ENCODE measurements at places on chromosomes 3 and 15.
A peak's percentile ranks its signal among the peaks of the same experiment; 100 is the strongest.

DNA sequence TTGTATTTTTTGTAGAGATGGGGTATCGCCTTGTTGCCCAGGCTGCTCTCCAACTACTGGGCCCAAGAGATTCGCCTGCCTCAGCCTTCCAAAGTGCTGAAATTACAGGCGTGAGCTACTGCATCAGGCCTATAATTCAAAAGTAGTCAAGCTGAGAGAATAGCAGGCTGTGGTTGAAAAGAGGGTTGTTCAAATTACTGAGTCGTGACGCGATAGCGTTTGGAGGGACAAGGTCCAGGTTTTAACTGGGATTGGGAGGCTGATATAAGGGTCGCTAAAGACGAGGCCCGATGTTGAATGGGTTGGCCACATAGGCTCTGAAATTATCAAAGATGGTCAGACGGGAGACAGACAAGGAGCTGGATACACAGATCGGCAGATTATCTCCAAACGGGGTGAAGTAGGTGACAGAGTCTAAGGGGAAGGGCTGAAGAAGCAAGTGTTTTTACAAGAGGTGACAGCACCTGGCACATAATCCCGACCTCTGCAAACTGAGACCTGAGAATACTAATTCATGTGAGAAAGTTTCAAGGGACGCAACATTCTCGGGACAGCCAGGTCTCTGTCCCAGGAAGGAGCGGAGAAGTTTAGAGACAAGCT, 759 bp upstream of the ARID3B start:
- no peak for DNase-seq

GRCh38 chr3:12729051-12729651, 29.9 kb downstream of the TMEM40 start:
- DNase-seq, result no peak

DNA sequence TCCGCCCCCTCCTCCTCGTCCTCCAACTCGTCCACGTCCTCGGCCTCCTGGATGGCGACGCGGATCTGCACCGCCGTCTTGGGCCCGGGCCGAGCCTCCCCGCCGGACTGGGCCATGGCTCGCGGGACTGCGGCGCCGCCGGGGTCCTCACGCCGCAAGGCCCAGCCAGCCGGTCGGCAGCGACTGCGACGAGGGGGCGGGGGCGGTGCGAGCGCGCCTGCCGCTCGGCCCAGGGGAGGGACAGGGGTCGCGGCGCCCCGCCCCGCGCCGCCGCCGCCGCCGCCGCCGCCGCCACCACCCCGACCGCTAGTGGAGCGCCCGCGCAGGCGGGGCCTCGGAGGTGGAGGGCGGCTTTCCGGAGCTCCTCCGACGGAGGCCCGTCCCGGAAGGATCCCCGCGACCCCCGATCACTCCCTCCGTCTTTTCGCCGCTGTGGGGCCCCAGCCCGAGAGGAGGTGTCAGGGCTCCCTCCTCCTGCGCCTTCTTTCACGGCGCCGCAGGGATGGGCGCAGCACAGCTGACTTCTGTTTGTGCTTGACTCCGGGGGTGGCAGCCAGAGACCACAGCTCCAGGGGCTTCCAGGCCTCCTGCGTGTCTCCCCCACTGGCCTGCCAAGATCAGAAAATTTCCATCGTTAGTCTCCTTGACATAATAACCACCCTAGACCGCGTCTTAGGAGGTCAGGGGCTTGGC, at the start of gene LARP6:
Gene LARP6, minus strand, starts transcription at position 185 of the 693 bp plus-strand sequence. Its CDS starts 69 bp downstream, at position 116.
- DNase-seq, result peak; percentile 24

GRCh38 chr3:143302638-143303171, 183.1 kb downstream of the CHST2 start:
- no peak for DNase-seq

DNA sequence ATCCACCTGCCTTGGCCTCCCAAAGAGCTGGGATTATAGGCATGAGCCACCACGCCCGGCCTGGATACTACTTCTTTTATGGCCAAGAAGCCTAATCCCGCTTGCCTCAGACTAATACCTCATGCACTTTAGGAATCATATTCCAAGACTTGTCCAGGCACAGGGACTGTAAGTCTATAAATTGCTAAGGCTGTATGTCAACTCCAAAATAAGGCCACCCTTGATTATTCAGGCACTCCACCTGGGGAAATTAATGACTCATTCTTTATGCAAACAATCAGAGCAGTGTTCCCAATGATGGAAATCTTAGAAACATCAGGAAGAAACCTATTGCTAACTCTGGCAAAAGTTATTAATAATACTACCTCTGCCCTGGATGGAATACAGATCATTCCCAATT, 98.4 kb downstream of the ERC2 start:
- no peak for DNase-seq

DNA sequence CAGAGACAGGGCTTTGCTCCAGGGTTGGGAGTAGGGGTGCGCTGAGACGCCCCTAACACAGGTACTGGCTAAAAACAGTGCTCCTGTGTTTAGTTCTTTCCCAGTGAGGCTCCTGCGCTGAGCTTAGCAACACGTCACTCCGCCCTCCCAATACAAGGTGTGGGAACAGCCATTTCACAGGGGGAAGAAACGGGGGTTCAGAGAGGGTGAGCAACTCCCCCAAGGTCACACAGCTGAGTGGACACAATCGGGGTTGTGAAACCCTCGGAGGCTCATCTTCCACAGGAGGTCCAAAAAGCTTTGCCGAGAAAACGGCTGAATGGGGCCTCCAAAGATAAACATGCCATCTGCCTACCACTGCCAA, 628 bp downstream of the PRRT3 start:
- DNase-seq, result no peak

DNA sequence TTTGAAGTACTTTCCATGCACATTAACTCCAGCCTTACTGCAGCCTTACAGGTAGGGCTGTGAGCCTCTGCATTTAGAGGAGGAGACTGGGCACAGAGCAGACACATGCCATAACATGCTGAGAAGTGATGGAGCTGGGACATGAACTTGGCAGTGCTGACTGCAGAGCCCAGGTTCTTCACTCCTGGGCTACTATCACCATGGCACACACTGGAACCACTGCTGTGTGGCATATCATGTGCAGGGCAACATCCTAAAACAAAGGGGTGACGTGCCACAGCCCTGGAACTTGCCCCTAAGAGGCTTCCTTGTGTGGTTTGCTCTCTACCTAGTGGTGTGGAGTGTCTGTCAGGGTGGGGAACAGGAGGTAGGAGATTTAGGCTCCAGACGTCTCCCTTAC, 25.4 kb downstream of the EHD4 start:
- no peak for DNase-seq

DNA sequence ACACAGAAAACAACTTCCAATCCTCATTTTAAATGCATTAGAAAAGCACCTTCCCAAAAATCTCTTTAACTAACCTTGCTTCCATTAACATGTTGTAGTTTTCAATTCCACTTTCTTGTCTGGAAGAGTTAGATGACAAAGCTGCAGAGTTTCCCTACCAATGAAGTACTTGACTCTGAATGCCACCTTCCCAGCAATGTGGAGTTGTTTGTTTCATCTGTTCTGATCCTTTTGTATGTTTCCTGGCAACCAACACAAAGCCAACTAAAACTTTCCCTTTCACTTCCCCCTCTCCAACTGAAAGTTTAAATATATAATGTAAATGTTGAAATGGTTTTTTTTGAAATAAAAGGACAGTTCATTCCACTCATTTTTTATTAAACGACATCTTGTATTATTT, at the start of gene WDR49:
Gene WDR49, minus strand, starts transcription at position 183 of the 400 bp plus-strand sequence. CDS start 517 bp downstream, outside the sequence.
- no peak for DNase-seq

- DNase-seq, result no peak
Measured at GRCh38 chr15:90822204-90822955, 46.0 kb upstream of the FURIN start.

- DNase-seq, result no peak
Measured at GRCh38 chr3:12139111-12139511, 19.6 kb downstream of the TIMP4 start.

GRCh38 chr15:65580287-65580686, 30.6 kb downstream of the INTS14 start:
- DNase-seq, result no peak

DNA sequence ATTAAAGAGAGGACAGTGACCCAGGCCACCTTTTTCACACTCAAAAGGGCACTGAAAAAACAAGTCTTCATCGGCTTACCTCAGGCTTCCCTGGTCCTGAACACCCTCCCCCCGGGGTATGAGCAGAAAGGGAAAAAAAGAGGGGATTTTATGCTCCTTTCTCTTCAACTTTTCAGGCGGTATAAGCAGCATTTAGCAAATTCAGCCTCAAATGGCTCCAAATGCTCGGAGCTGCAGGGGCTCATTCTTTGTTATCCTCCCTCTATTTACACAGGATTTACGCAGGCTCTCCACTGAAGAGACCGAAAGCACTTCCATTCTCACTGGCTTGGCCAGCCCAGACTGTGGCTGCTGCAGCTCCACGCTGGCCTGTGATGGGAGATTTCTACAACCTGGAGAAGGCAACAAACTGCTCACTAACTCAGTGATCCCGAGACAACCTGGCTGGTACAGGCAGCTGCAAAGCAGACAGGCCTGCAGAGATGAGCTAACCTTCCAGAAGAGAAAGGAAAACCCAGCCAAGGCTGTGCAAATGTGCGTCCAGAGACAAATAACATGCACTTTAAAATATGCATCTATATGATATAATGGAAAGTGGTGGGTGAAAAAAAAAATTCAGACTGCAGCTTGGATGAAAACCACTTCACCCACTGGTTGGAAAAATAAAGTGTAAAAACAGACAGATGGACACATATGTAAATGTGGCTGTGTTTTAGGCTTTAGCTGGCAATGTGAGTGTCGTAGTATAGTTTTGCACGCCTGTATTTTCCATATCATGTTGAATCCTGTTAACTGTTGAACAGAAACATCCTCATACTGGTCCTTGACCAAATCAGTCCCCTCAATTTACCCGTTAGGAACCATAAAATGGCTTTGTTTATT, 54.2 kb downstream of the MEIS2 start:
- DNase-seq, result no peak

DNA sequence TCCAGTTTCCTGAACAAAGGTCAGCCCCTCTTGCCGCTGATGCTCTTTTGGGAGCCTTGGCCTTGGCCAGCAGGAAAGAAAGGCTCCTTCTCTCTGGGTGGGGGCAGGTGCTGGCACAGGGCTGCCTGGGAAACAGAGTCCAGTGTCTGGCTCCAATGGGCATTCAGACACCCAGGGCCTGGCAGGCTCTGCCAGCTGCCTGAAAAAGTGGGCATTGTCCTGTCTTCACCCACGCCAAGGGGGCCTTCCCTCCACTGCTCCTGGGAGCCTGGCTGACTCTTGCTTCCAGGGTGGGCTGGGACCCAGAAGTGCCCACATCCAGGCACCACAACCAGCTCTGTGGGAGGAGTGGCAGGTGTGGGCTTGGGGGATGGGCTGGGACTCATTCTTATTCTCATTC, 62.7 kb downstream of the RHCG start:
- no peak for DNase-seq

- no peak for DNase-seq
Measured at GRCh38 chr15:36878684-36879262, 221.6 kb downstream of the MEIS2 start.

DNA sequence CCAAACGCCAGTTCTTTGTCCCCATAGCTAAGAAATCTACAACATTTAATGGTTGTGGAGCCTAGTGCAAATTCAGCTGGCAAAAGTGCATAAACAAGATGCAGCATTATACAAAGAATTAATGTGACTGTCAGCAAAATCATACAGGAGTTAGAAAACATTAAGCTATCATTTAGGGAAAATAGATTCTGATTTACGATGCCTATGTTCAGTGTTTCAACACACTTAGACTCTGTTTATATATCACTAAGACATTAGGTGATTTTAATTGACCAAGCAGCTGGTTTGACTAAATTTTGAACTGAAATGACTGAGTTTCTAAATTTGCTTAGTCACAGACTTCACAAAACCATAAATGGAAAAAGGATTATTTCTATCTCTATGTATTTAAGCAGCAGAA, 1076.8 kb downstream of the TBL1XR1 start:
- no peak for DNase-seq

- DNase-seq, result peak; percentile 88
Measured at GRCh38 chr15:74799856-74800558, 12.6 kb upstream of the LMAN1L start.

GRCh38 chr3:167814441-167814951, 79.0 kb downstream of the SERPINI1 start:
- no peak for DNase-seq

DNA sequence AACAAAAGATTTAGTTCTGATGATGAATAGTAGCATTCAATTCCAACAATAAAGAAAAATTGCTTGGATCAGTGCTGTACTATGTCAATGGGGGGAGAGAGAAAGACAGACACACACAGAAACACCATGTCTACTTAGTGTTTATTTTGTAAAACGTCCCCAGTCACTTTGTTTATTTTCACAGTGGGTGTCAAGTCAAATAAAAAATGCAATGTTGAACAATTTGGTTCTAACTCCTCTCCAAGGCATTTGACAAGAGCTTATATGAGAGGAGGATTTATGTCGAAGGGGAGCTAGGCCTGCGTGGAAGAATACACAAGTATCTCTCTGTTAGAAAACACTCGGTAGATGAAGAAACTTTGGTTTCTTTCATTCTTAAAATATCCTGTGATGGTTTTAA, 201.7 kb upstream of the SLC2A2 start:
- no peak for DNase-seq

DNA sequence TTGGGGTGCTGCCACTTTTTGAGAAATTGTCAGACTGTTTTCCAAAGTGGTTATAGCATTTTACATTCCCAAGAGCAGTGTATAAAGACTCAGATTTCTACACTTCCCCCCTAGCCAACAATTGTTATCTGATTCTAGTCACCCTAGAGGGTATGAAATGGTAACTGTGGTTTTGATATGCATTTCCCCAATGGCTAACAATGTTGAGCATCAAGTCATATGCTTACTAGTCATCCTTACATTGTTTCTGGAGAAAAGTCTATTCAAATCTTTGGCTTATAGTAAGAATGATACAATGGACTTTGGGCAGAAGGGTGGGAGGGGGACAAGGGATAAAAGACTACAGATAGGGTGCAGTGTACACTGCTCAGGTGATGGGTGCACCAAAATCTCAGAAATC, 73.3 kb downstream of the CSNK1G1 start:
- DNase-seq, result no peak

DNA sequence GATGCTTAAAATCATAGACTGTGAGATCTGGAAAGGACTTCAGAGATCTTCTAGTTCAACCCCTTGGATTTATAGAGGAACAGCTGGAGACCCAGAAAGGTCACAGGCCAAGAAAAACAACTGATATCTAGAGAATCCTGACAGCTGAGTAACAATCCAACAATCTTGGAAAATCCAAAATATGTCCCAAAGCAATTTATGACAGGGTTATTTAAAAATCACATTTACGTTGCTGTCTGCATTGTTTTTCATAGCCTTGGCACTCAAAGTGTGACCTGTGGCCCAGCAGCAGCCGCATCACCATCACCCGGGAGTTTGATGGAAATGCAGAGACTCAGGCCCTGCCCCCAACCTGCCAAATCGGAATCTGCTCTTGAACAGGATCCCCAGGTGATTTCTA, 78.8 kb downstream of the FBN1 start:
- no peak for DNase-seq

- DNase-seq, result no peak
Measured at GRCh38 chr3:11037241-11037873, 44.8 kb downstream of the SLC6A1 start.

- no peak for DNase-seq
Measured at GRCh38 chr3:28590860-28591259, 242.2 kb upstream of the AZI2 start.

DNA sequence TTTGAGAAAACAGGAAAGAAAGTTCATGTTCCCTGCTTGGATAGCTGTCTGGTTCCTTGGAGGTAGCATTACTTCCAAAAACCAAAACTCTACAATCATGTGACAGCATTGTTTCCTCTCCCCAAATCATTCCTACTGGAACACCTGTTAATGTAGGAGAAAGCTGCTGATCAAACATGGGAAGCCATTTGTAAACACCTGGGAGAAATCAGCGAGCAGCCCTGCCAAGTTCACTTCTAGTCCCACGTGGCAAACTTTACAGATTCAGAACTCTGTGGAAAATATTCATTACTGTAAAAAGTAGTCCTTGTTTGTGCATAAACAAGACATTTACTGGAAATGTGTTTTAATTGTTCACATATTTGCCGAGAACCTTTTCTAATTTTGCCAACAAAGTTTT, 275.5 kb upstream of the AZI2 start:
- no peak for DNase-seq

All from CD4-positive, alpha-beta T cell treated with Interleukin-17A for 4 hours (primary cell).